ENCODE measurements at places on chromosomes 6 and 20. TPM values are rescaled to one million over a fixed set of nuclear protein-coding genes. Genes with fewer than 3 reads are reported as not detected.

DNA sequence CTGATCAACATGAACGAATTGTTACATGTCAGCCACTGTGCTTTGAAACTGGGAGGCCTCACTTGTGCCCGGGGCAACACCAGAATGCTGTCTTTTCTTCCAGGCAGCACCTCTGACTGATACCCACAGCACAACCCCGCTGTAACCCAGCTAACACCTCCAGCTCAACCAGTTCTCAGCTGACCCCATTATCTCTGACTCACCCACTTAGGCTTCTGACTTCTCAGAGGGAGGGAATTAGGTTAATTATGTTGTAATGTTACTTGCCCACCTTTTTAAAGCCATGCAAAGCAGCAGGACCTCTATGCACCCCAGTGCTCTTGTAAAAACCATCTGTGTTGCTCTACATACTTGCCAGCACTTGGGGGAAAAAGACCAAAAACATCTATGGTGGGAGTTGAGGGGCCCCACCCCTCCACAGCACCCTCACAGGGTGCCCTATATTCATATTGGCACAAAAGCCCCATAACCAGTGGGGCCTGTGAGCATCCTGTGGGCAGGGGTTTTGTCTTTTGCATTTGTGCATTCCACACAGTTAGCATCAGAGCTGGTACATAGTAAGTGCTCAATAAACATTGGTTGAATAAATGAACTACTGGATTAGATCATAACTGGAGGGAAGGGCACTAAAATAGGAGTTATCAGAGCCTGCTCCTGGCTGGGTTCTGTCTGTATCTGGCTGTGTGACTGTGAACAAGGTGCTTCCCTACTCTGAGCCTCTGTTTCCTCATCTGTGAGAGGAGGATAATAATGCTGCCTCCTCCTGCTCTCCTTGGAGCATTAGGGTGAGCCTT is 22.3 kb downstream of the BNIP5 start:
- H3K27me3 ChIP-seq, result no peaks in the 10 kb centered on the region
- no peak for DNase-seq
- H3K4me1 ChIP-seq, result no peaks in the 10 kb centered on the region
- no peak overlapping the region for H3K27ac ChIP-seq
- no peak overlapping the region for H3K4me3 ChIP-seq

GRCh38 chr6:6074190-6074589 is 67.5 kb upstream of the NRN1 start:
- no peak overlapping the region for H3K27ac ChIP-seq
- DNase-seq, result no peak
- H3K27me3 ChIP-seq, result no peaks in the 10 kb centered on the region
- no peak overlapping the region for H3K4me3 ChIP-seq

DNA sequence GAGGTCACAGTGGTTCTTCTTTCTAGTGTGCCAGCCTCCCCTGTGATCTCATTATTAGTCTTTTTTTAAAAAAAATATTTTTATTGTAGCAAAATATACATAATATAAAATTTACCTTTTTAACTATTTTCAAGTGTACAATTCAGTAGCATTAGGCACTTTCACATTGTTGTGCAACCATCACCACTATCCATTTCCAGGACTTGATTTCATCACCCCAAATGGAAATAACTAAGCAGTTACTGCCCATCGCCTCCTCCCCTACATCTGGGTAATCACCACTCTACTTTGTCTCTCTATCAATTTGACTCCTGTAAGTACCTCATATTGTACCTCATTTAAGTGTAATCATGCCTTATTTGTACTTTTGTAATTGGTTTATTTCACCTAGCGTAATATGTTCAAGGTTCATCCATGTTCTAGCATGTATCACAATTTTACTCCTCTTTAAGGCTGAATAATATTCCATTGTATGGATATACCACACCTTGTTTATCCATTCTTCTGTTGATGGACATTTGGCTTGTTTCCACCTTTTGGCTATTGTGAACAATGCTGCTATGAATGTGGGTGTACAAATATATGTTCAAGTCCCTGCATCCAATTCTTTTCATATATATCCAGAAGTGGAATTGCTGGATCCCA is 68.6 kb upstream of the FYN start:
- H3K36me3 ChIP-seq, result no peaks in the 10 kb centered on the region
- no peak for DNase-seq
- no peak overlapping the region for H3K27ac ChIP-seq
- no peaks in the 10 kb centered on the region for H3K27me3 ChIP-seq

MOG gene
- total RNA-seq, result not detected

GRCh38 chr20:19317237-19318069 is 105.0 kb downstream of the SLC24A3 start:
- DNase-seq, result no peak
- no peak overlapping the region for H3K27ac ChIP-seq
- no peaks in the 10 kb centered on the region for H3K27me3 ChIP-seq
- H3K36me3 ChIP-seq, result no peaks in the 10 kb centered on the region
- H3K4me1 ChIP-seq, result no peaks in the 10 kb centered on the region

DNA sequence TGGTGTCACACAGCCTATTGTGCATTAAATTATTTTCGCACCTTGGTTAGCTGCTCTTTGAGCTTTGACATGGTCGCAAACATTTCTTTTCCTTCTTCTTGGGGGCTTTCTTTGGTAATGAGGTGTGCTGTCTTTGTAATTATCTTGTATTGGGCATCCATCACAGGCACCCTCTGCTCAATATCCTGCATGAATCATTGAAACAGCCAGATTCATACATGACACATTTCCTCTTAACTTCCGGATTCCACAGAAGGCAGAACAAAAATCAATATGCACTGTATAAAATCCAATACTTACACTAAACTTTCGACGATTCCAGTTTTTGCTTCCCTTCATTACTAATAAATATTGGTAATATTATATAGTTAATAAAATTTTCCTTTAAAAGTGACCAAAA is 175.6 kb downstream of the SYNE1 start:
- DNase-seq, result no peak
- no peak overlapping the region for H3K4me3 ChIP-seq
- no peaks in the 10 kb centered on the region for H3K36me3 ChIP-seq
- no peaks in the 10 kb centered on the region for H3K27me3 ChIP-seq

TFAP2A gene
- 10.6 TPM for total RNA-seq

COL11A2 gene
- total RNA-seq, result 4.0 TPM

HIVEP2 gene
- 11.6 TPM for total RNA-seq

- no peak for DNase-seq
- no peak overlapping the region for H3K4me3 ChIP-seq
Observed at GRCh38 chr6:148573922-148574321, 172.9 kb upstream of the UST start.

DNA sequence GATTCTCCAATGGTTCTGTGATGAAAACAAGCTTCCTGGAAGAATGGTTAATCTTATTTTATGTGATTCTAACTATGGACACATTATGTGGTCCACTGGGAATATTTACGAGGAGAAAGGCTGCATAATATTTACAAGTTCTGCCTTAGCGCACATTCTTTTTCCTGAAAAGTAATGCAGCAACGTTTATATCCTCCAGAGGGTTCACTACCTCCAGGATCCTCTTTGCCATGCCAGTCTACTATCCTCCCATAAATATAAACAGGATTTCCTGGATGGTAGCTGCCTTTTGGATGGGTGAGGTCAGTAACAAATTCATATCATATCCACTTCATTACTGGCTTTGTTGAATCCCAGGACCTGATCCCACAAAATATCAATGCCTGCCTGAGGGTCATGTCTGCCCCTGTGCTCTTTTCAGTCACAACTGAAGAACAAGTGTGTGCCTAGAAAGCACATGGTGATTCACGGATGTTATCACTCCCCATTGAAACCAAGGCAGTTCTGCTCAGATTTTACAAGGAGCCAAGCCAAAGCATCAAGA is 30.4 kb downstream of the ADGRF5 start:
- no peaks in the 10 kb centered on the region for H3K4me1 ChIP-seq
- DNase-seq, result no peak
- no peaks in the 10 kb centered on the region for H3K36me3 ChIP-seq
- H3K4me3 ChIP-seq, result no peak overlapping the region

DEFB129 gene
- total RNA-seq, result not detected

- H3K36me3 ChIP-seq, result no peaks in the 10 kb centered on the region
- peak; percentile 3 for DNase-seq
- no peaks in the 10 kb centered on the region for H3K4me1 ChIP-seq
- no peaks in the 10 kb centered on the region for H3K27me3 ChIP-seq
- no peak overlapping the region for H3K4me3 ChIP-seq
Observed at GRCh38 chr6:129329678-129330077, 380.3 kb downstream of the ARHGAP18 start.

DNA sequence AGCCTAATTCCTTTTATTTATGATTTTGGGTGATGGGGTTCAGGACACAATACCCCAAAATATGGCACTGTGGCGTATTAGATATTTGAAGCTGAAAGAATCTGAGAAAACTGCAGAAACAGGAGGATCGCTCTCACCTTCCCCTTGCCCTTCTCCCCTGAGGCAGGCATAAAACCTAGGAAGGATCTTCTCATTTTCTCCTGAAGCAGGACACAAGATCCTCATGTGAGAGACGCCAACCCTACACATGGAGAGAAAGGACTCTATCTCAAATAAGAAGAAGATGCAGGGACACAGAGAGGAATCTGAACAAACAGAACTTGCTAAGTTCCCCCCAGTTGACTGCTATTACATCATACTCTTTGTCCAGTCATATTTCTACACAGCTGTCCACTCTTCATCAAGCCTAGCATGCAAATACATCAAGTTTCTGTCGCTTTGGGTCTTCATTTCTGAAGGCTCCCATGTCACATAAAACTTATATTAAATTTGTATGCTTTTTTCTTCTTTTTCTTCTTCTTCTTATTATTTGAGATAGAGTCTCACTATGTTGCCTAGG is 109.0 kb downstream of the DTNBP1 start:
- no peaks in the 10 kb centered on the region for H3K27me3 ChIP-seq
- H3K36me3 ChIP-seq, result no peaks in the 10 kb centered on the region
- H3K4me1 ChIP-seq, result peaks cover 15% of the 10 kb centered on the region
- no peak for DNase-seq
- no peak overlapping the region for H3K27ac ChIP-seq

- no peaks in the 10 kb centered on the region for H3K27me3 ChIP-seq
- no peak for DNase-seq
- peaks cover 22% of the 10 kb centered on the region for H3K4me1 ChIP-seq
- no peaks in the 10 kb centered on the region for H3K36me3 ChIP-seq
Observed at GRCh38 chr20:1287306-1287705, 21.2 kb downstream of the SNPH start.

DNA sequence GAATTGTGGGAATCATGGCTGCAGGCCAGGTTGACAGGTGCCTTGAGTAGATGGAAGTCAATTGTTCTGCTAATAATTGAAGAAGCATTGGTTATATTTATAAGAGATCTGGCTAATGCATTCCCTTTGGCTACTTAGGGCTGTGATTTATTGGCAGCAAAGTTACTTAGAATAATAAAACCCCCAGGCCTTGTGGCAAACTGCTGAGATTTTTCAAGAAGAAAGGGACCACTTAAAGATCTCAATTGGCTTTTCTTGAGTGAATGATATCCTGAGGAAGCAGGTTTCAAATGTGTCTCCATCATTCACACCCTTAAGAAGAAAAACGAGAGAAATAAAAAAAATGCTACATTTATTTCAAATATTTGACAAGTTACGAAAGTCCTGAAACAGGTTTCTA is 27.4 kb downstream of the DDO start:
- no peaks in the 10 kb centered on the region for H3K36me3 ChIP-seq
- DNase-seq, result no peak
- H3K27ac ChIP-seq, result no peak overlapping the region
- H3K4me1 ChIP-seq, result no peaks in the 10 kb centered on the region
- no peak overlapping the region for H3K4me3 ChIP-seq
- H3K27me3 ChIP-seq, result no peaks in the 10 kb centered on the region

- peak; percentile 93 for DNase-seq
- peaks cover 30% of the 10 kb centered on the region for H3K4me1 ChIP-seq
- no peaks in the 10 kb centered on the region for H3K27me3 ChIP-seq
- no peaks in the 10 kb centered on the region for H3K36me3 ChIP-seq
- H3K4me3 ChIP-seq, result peak overlapping the region; percentile 49
Observed at GRCh38 chr6:142845624-142846458, 99.1 kb downstream of the HIVEP2 start.

GRCh38 chr6:38176797-38177751 is 357.5 kb downstream of the ZFAND3 start:
- no peaks in the 10 kb centered on the region for H3K4me1 ChIP-seq
- H3K27ac ChIP-seq, result no peak overlapping the region
- no peak overlapping the region for H3K4me3 ChIP-seq
- no peaks in the 10 kb centered on the region for H3K36me3 ChIP-seq
- H3K27me3 ChIP-seq, result no peaks in the 10 kb centered on the region

- H3K27me3 ChIP-seq, result no peaks in the 10 kb centered on the region
- no peak overlapping the region for H3K4me3 ChIP-seq
- H3K4me1 ChIP-seq, result peaks cover 8% of the 10 kb centered on the region
- DNase-seq, result no peak
Observed at GRCh38 chr6:26388441-26388840, 5.5 kb downstream of the BTN2A2 start.

- DNase-seq, result peak; percentile 18
- H3K27ac ChIP-seq, result no peak overlapping the region
- H3K4me3 ChIP-seq, result no peak overlapping the region
- no peaks in the 10 kb centered on the region for H3K27me3 ChIP-seq
- H3K4me1 ChIP-seq, result no peaks in the 10 kb centered on the region
Observed at GRCh38 chr6:5135788-5136376, 50.7 kb downstream of the PPP1R3G start.

DNA sequence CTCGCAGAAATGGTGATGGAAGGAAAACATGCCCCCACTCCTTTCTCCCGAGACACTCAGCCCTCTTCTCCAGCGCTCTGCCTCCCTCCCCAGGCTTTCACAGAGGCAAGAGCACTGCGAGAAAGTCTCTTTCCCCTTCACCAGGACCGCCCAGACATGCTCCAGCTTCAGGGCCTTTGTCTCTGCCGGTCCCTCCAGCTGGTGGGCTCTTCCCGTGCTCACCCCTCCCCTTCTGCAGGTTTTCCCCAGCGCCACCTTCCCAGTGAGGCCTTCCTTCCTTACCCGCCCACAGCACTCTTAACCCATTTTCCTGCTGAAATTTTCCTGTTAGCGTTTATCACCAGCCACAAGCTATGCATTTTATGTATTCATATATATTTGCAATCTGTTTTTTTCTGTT is 86.2 kb downstream of the TFAP2C start:
- H3K4me3 ChIP-seq, result no peak overlapping the region
- H3K27me3 ChIP-seq, result peaks cover 32% of the 10 kb centered on the region
- no peaks in the 10 kb centered on the region for H3K36me3 ChIP-seq

ARMH2 gene
- total RNA-seq, result not detected
